Kidney (tissue), 22 donors: ENCODE measurements at places on chromosomes 7 and 10. TPM values are rescaled to one million over a fixed set of nuclear protein-coding genes. Genes with fewer than 3 reads are reported as not detected.

- no peaks in the 10 kb centered on the region for H3K36me3 ChIP-seq
- no peak for DNase-seq
- H3K4me3 ChIP-seq: no peak overlapping the region
- H3K27ac ChIP-seq: no peak overlapping the region
These were observed 19.4 kb downstream of the GSTO2 start for GRCh38 chr10:104288355-104288754.

The PRKAR2B gene
- total RNA-seq: 6.9 TPM

GRCh38 chr10:88439932-88440331 lies 143.2 kb downstream of the RNLS start:
- no peaks in the 10 kb centered on the region for H3K36me3 ChIP-seq
- no peak for DNase-seq
- H3K27me3 ChIP-seq: no peaks in the 10 kb centered on the region

The LRRD1 gene
- total RNA-seq: 0.25 TPM

The CFAP70 gene
- total RNA-seq: 6.0 TPM

DNA sequence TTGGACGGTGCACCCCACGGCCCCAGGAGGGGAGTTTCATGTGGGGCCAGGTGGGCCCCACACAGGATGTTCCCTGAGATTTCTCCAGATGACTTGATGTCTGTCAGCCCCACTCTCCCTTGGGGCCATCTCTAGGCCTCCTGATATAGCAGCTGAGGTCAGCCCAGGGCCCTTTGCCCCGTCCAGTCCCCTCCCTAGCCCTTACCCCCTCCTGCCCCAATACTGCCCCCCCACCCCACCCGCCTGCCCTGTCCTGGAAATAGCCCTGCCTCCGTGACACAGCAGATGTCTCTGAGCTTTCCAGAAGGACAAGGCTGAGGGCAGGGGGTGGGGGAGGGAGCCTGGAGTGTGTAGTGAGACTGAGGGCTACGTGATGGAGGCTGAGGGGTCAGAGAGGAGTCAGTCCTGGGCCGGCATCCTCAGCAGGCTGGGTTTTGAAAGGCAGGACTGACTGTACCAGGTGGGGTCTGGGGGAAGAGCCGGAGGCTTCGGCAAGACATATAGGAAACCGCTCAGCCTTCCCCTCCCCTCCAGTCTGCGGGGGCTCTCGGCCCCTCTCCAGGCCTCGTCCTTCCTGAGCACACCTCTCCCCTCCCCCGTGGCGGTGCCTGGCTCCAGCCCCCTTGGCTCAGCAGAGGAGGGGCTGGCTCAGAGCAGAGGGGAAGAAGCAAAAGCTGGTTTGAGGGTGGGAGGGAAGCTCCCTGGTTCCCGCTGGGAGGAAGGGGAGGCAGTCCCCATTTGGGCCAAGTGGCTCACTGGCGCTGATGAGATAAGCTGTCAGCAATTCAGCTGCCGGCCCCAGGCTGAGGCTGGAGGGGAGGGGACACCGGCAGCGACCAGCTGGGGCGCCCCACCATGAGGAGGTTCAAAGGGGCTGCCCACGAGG lies 2.0 kb downstream of the FLNC start:
- no peaks in the 10 kb centered on the region for H3K4me1 ChIP-seq
- H3K27ac ChIP-seq: no peak overlapping the region
- DNase-seq: peak; percentile 68

DNA sequence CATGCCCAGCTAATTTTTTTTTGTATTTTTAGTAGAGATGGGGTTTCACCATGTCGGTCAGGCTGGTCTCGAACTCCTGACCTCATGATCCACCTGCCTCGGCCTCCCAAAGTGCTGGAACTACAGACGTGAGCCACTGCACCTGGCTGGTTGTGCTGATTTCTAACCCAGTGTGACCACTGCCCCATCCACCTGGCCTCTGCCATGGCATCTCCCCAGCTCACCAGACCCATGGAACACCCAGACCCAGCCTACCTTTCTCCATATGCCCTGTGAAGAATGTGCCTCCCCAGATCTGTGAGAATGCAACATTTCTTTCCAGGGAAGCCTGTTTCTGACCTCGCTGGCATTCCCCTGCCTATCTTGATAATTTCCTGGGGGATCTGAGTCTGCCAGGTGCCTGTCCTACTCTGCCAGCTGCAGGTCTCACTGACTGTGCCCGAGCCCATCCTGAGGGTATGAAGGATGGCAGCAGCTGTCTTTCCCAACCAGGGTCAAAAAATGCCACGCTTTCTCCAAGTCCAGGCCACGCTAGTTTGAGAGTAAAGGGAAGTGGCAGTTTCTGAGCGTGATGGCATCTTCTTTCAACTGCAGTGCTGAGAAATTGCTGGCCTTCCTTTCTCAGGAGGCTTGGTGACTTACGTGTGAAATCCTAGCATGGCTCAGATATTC lies 324.4 kb upstream of the ZNF32 start:
- H3K27ac ChIP-seq: no peak overlapping the region
- H3K4me3 ChIP-seq: no peak overlapping the region
- H3K27me3 ChIP-seq: no peaks in the 10 kb centered on the region
- H3K36me3 ChIP-seq: no peaks in the 10 kb centered on the region

GRCh38 chr7:86664486-86664885 lies 20.8 kb downstream of the GRM3 start:
- H3K4me3 ChIP-seq: no peak overlapping the region
- H3K4me1 ChIP-seq: no peaks in the 10 kb centered on the region
- no peaks in the 10 kb centered on the region for H3K27me3 ChIP-seq
- no peak for DNase-seq
- no peak overlapping the region for H3K27ac ChIP-seq

DNA sequence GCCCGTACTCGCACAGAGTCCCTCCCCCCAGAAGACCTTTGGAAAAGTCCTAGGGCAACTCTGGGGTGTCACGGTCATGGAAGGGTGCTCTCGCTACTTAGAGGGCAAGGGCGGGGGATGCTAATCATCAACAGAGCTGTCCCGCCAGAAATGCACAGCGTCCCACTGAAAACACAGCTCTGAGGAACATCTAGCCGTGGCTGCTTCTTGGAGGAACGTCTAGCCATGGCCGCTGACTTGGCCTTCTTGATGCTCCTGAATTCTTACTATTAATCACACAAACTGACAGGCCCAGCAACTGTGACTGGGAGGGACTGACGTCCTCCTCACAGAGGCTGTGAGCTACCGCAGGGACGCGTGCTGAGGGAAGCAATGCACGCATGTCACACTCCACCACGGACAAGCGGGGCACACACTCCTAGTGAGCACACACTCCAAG lies 1.7 kb downstream of the TUBGCP2 start:
- peak overlapping the region; percentile 56 for H3K27ac ChIP-seq
- no peaks in the 10 kb centered on the region for H3K27me3 ChIP-seq
- peaks cover 4% of the 10 kb centered on the region for H3K36me3 ChIP-seq
- H3K4me1 ChIP-seq: peaks cover 3% of the 10 kb centered on the region
- DNase-seq: peak; percentile 44
- peak overlapping the region; percentile 95 for H3K4me3 ChIP-seq

The ZNF716 gene
- total RNA-seq: not detected

The EPHA1 gene
- 22.3 TPM for total RNA-seq

The SLC26A4 gene
- 2.5 TPM for total RNA-seq

DNA sequence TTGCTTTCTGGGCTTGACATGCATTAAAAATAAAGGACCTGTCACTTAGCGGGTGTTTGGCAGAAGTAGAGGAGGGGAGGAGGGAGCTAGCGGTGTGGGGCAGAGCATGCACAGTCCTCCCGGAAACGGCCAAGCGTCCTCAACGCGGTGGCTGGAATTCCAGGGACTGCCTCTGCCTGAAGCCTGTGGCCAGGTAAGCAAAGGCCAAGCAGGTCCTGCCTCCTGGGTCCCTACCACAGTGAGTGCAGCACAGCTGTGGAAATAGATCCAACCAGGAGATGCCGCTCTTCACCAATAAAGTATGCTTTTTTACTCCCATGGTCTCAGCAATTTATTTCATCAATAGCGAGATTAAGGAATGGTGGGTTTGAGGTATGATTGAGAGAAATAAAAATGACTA lies 323.4 kb downstream of the WDR37 start:
- no peak overlapping the region for H3K27ac ChIP-seq
- H3K27me3 ChIP-seq: peaks cover 2% of the 10 kb centered on the region
- no peak overlapping the region for H3K4me3 ChIP-seq

The NYAP1 gene
- 0.41 TPM for total RNA-seq

DNA sequence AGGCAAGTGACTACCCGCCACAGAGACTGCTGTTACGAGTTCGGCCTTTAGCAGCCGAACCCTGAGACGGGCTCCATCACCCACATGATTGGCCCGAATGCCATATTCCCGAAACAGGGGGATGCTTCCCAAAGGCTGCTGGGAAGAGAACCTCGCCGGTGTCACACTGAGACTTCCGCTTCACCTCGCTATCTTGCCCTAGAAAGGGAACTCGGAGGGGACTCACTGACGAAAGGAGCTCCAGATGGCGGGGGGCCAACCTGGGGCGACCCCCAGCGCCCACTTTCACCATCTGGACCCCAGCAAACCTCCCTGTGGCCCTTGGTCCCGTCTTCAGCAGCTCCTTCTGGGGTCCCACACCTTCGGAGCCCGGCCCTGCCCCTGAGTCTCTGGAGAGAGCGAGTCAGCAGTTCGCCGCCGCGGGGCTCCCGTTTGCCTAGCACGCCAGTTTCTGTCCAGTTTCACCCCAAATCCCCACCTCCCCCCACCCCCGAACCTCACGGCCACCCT lies 529 bp downstream of the HPS1 start:
- peak overlapping the region; percentile 81 for H3K27ac ChIP-seq
- H3K36me3 ChIP-seq: no peaks in the 10 kb centered on the region
- H3K4me3 ChIP-seq: peak overlapping the region; percentile 85
- no peak for DNase-seq

The ITGA8 gene
- total RNA-seq: 22.1 TPM

- DNase-seq: no peak
- no peaks in the 10 kb centered on the region for H3K4me1 ChIP-seq
- no peak overlapping the region for H3K4me3 ChIP-seq
- no peak overlapping the region for H3K27ac ChIP-seq
- H3K27me3 ChIP-seq: no peaks in the 10 kb centered on the region
- no peaks in the 10 kb centered on the region for H3K36me3 ChIP-seq
These were observed 16.0 kb downstream of the SAMD8 start for GRCh38 chr10:75127471-75127870.

The TMEM130 gene
- total RNA-seq: 5.0 TPM

DNA sequence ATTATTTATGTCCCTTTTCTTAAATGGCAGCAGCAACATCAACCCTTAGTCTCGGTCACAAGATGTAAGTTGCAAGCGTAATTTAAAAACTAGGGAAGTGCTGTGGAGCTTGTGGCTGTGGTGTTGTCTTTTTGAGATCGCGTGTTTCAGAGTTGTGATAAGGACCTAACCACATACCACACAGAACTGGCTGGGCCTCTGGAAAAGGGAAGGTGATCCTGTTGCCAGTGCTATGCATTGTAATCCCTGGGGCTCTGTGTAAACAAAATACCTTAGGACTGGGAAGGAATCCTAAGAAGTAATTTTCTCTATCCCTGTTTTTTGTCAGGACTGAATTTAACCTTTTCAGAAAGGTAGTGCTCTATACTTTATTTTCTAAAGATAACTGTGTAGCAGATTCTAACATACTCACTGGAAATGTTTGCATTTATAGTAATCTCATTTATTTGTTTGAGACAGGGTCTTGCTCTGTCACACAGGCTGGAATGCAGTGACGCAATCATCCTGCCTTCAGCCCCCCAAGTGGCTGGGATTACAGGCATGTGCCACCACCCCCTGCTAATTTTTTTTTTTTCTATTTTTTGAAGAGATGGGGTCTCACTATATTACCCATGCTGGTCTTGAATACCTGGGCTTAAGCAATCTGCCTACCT lies 60.4 kb downstream of the INPP5F start:
- H3K36me3 ChIP-seq: no peaks in the 10 kb centered on the region
- DNase-seq: peak; percentile 59
- H3K4me1 ChIP-seq: no peaks in the 10 kb centered on the region
- no peak overlapping the region for H3K27ac ChIP-seq

The POLD2 gene
- 60.0 TPM for total RNA-seq

The COL28A1 gene
- total RNA-seq: 5.8 TPM

The ADAM22 gene
- 7.9 TPM for total RNA-seq

- no peaks in the 10 kb centered on the region for H3K36me3 ChIP-seq
- DNase-seq: no peak
- H3K27ac ChIP-seq: no peak overlapping the region
- no peak overlapping the region for H3K4me3 ChIP-seq
These were observed 201.8 kb upstream of the ZMIZ1 start for GRCh38 chr10:78866731-78867554.

The PLAC9 gene
- total RNA-seq: 31.4 TPM

GRCh38 chr7:150323682-150324372 lies 482 bp upstream of the ACTR3C start:
- H3K27me3 ChIP-seq: no peaks in the 10 kb centered on the region
- no peak for DNase-seq
- peak overlapping the region; percentile 73 for H3K4me3 ChIP-seq
- peaks cover 20% of the 10 kb centered on the region for H3K4me1 ChIP-seq

DNA sequence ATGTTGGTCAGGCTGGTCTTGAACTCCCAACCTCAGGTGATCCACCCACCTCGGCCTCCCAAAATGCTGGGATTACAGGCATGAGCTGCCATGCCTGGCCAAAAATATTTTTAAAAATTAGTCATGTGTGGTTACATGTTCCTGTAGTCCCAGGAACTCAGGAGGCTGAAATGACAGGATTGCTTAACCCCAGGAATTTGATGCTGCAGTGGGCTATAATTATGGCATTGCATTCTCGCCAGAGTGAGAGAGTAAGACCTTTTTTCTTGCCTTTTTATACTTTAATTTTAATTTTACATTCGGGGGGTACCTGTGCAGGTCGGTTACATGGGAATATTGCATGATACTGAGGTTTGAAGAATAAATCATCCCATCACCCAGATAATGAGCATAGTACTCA lies 86.6 kb upstream of the ZNF92 start:
- DNase-seq: no peak
- no peaks in the 10 kb centered on the region for H3K27me3 ChIP-seq
- no peak overlapping the region for H3K27ac ChIP-seq
- H3K4me1 ChIP-seq: no peaks in the 10 kb centered on the region
- no peaks in the 10 kb centered on the region for H3K36me3 ChIP-seq
- H3K4me3 ChIP-seq: no peak overlapping the region

DNA sequence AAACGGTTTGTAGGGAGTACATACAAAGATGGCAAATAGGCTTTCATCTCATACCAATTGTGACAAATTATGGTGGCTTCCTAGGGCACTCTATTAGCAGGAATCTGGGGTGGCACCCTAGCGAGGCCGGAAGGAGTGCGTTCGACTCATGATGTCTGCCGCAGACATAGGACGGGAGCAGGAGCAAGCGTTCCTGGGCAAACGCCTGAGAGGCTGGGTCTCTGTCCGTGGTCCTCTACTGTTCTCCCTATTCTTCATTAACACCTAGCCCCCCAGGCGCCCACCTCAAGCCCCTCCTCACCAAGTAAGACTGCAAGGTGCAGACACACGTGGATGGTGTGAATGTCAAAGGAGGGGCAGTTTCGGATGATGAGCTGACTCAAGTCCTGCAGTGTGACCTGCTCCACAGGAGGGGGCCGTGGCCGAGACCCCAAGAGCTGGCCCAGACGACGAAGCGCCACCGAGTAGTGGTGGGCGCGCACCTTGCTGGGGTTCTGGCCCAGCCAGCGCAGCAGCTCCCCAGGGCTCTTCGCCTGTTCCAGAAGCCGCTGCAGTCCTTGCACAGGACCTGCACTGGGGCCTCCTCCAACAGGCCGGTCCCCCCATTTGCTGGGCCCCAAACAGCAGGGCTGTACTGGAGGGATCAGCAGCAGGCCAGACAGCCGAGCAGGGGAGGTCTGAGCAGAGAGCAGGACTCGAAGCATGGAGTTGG lies 1.3 kb downstream of the FASTK start:
- H3K36me3 ChIP-seq: peaks cover 12% of the 10 kb centered on the region
- DNase-seq: no peak
- H3K27ac ChIP-seq: no peak overlapping the region
- no peaks in the 10 kb centered on the region for H3K27me3 ChIP-seq
- peaks cover 40% of the 10 kb centered on the region for H3K4me1 ChIP-seq
- peak overlapping the region; percentile 91 for H3K4me3 ChIP-seq
